NCI-H187 (cell line): ENCODE measurements at places on chromosomes 5 and 9.

- no peak for DNase-seq
Observed at GRCh38 chr5:35408146-35408545, 177.9 kb upstream of the PRLR start.

- DNase-seq = no peak
Observed at GRCh38 chr5:115601701-115602590, at the start of gene TICAM2. TSS of gene TICAM2 (minus strand) at chr5:115602479. CDS start at chr5:115581256, 21,223 bp downstream.

GRCh38 chr9:136093346-136093986, 1.6 kb downstream of the NACC2 start:
- DNase-seq = no peak

DNA sequence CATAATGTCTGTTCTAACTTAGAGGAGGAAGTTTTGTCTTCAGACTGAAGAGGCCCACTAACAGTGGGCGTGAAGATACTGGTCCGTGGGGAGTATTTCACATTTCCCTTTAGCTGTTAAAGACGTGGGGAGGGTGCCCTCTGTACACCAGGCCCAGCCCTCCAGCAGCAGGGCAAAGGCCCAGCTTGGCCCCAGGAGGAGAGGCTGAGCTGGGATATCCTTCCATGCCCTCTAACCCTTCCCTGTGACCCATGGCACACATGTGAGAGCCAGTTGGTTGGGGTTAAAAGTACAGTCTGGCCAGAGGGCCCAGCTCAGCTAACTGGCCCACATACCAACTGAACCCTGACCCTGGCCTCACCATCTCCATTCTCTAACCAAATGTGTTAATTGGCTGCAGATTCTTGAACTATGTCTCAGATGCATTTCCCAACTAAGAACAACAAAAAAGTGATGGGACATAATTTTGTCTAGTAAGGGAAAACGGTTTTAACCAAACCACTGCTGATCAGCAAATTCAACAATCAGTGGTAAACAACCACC, 74.4 kb downstream of the LHFPL2 start:
- DNase-seq = no peak

- DNase-seq = no peak
Observed at GRCh38 chr9:101970609-101971008, 232.2 kb upstream of the GRIN3A start.

DNA sequence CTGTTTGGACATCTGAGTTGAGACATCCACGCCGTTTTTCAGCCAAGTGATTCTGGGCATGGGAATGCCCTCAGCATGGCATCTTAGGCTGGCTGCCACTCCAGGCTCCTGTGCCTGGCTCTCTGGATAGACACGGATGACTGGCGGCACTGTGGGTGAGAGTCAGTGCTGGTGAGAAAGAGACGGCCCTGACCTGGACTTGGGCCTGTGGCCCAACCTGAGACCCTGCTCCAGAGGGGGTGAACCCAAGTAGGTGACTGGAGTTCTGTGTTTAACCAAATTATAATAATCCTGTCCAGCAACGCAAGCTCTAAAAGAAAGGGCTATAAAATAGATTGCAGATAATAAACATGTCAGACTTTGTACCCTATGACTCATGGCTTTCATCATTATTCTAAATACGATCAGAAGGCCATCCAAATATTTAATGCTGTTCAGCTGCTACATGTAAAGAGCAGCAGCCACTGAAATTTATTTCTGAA, 173.9 kb downstream of the HSPA4 start:
- DNase-seq = no peak

GRCh38 chr5:168307925-168308584, 16.6 kb downstream of the WWC1 start:
- no peak for DNase-seq
